ENCODE measurements at places on chromosomes 13 and 19.

DNA sequence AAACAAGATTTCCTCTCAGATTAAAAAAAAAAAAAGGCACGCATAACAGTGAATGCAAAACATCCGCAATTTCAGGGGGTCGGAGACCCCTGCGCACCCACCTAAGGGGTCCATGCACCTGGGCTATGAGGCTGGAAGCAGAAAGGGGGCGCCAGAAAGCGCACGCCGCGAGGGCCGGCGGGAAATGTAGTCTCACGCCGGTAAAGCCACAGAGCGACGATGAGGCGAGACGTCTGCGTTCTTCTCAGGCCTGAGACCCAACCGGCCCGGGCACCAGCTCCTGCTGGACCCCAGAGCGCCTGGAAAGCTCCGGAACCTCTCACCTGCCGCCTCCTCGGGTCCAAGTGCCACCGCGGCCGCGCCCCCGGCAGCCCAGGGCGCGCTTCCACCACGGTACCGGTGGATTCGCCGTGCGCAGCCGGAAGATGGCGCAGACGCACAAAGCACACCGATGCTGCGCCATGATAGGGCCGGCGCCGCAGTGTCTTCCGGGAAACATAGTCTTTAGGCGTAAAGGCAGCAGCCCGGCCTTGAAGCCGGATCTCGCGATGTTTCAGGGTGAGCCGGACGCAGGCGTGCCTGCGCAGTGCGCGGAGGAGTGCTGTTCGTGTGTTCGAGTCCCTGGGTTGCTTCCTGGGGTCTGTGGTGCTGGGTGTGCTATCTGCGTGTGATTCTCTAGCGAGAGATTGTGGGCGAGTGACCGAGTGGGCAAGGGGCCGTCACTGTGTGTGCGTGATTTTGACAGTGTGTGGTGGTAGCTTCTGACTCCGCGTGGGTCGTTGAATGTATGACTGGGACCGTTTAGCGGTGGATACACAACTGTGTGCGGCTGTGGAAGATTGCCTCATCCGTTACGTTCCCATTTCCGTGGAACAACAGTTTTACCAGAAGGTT is at the start of gene ZNF582:
ZNF582 (minus strand) TSS at position 416 of the 894 bp plus-strand sequence. CDS start 1,782 bp downstream, outside the sequence.
- H3K4me3 ChIP-seq, result peak within 1 kb of the TSS; percentile 95
- H3K36me3 ChIP-seq, result peaks cover 46% of the 10 kb centered on the region
- no peaks in the 10 kb centered on the region for H3K27me3 ChIP-seq

- H3K36me3 ChIP-seq, result no peaks in the 10 kb centered on the region
- peaks cover 20% of the 10 kb centered on the region for H3K27me3 ChIP-seq
- DNase-seq, result no peak
- H3K4me1 ChIP-seq, result no peaks in the 10 kb centered on the region
- H3K27ac ChIP-seq, result no peak overlapping the region
These were observed 13.0 kb upstream of the MYH14 start for GRCh38 chr19:50190439-50190891.

DNA sequence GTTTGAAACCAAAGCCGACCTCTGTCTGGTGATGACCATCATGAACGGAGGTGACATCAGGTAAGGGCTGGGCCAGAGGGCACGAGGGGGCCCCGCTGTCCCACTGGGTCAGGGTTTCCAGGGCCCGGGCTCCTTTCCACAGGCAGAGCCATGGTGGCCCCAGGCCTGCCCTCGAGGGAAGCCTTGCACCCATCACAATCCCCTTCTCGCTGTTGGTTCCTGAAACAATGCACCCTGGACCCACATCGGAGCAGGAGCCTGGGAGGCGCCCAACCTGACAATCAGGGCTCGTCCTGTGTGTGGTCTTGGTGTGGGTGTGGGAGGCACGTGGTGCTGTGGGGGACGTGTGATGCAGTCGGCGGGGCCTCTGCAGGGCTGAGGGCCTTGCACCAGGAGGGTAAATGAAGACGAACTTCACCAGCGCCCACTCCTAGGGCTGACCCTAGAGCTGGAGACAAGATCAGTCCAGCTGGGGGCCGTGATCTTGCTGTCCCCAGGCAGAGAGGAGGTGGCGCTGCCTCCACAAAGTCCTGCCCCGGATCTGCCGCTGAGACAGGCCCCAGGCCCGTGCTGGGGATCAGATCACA is 2.8 kb downstream of the GRK1 start:
- H3K27ac ChIP-seq, result no peak overlapping the region
- H3K4me1 ChIP-seq, result peaks cover 4% of the 10 kb centered on the region
- no peaks in the 10 kb centered on the region for H3K27me3 ChIP-seq
- no peak for DNase-seq
- H3K4me3 ChIP-seq, result no peak overlapping the region
- peaks cover 6% of the 10 kb centered on the region for H3K36me3 ChIP-seq

DNA sequence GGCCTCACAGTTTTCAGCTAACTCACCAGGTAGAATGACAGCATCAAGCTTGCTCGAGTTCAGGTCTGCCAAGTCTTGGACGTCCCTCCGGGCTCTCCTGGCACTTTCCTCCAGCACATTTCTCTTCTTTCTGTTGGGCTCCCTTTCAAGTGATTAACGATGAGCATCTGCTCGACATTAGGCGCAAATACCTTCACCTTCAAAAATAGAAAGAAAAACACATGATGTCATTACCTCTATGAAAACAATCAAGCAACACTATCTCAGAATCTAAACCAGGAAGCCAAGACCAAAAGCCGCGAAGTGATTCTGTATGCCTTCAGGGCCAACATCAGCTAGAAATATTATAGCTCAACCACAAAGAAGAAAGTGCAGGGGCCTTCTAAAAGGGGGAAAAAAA is 15.4 kb upstream of the CLN5 start:
- H3K4me3 ChIP-seq, result no peak overlapping the region

- peaks cover 56% of the 10 kb centered on the region for H3K4me1 ChIP-seq
- no peaks in the 10 kb centered on the region for H3K27me3 ChIP-seq
- peak overlapping the region; percentile 100 for H3K4me3 ChIP-seq
These were observed 706 bp upstream of the DNAJC3 start for GRCh38 chr13:95676105-95676761.

- H3K36me3 ChIP-seq, result no peaks in the 10 kb centered on the region
- peak overlapping the region; percentile 25 for H3K4me3 ChIP-seq
- H3K27ac ChIP-seq, result peak overlapping the region; percentile 66
- peaks cover 20% of the 10 kb centered on the region for H3K4me1 ChIP-seq
- DNase-seq, result no peak
- no peaks in the 10 kb centered on the region for H3K27me3 ChIP-seq
These were observed 68.9 kb downstream of the GADD45B start for GRCh38 chr19:2544576-2545415.

DNA sequence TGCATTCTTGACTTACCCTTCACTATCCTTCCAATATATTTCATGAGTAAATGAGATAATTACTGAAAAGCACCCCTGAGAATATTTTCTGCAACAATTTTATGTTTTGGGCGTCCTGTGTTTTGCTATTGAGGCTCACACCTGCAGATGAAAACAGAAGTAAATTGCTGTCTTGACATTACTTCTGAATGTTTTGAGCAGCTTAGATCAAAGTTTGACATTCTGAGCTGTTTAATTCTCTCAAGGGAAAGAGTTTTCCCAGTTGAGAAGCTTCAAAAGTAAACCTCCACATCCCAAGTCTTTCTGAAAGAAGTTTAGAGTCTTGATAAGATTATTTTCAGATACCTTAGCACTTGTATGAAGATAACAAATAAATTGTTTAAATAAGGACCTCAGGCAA is 1667.2 kb upstream of the SLC10A2 start:
- no peak overlapping the region for H3K4me3 ChIP-seq
- H3K27ac ChIP-seq, result no peak overlapping the region
- H3K27me3 ChIP-seq, result no peaks in the 10 kb centered on the region
- no peaks in the 10 kb centered on the region for H3K4me1 ChIP-seq

DNA sequence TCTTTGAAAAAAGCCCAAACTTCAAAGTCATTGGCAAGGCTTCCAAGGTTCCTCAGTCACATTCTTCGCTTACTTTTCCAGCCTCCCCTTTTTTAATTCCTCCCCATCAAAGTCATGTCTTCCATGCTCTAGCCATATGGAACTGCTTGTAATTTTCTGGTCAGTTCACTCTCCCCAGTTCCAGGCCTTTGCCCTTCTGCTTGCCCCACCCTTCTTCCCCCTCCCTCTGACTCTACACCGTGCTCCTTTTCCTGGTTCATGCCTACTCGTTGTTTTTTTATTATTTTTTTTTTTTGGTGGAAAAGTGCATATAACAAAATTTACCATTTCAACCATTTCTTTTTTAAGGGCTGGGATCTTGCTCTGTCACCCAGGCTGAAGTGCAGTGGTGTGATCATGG is 102.3 kb downstream of the UBL3 start:
- no peaks in the 10 kb centered on the region for H3K36me3 ChIP-seq
- DNase-seq, result no peak
- H3K4me3 ChIP-seq, result no peak overlapping the region
